ENCODE measurements at places on chromosomes 12 and 14.
A peak's percentile ranks its signal among the peaks of the same experiment; 100 is the strongest.

- DNase-seq = no peak
Observed at GRCh38 chr12:49309386-49309785, 13.7 kb upstream of the TROAP start.

DNA sequence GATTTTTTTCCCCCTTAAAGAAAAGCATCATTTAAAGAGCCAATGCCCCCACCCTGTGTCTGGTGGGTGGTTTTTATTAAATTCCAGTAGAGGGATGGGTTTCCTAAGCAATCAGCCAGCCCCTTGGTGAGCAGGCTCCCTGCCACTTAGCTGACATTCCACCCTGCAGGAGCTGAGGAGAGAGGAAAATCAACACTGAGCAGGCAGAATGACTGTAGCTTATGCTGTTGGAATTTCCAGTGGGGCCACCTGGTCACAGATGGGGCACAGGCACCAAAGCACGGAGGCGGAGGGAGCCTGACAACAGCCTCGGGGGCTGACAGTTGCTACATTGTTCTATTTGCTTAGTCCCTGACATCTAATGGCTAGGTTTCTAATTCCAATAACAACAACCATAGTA lies 127.7 kb downstream of the TMEM30B start:
- peak; percentile 80 for DNase-seq

- no peak for DNase-seq
Observed at GRCh38 chr14:30756594-30756993, 117.8 kb upstream of the COCH start.

GRCh38 chr14:85468816-85469215 lies 61.1 kb upstream of the FLRT2 start:
- DNase-seq = no peak

DNA sequence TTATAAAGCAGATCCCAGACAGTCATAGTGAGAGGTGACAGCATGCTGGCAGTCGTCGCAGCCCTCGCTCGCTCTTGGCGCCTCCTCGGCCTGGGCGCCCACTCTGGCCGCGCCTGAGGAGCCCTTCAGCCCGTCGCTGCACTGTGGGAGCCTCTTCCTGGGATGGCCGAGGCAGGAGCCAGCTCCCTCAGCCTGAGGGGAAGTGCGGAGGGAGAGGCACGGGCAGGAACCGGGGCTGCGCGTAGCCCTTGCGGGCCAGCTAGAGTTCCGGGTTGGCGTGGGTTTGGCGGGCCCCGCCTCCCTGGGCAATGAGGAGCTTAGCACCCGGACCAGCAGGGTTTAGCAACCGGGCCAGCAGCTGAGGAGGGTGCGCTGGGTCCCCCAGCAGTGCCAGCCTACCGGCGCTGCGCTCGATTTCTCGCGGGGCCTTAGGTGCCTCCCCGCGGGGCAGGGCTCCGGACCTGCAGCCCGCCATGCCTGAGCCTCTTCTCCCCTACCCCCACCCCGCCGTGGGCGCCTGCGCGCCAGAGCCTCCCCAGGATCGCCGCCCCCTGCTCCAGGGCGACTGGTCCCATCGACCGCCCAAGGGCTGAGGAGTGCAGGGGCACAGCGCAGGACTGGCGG lies 451.2 kb upstream of the DCN start:
- DNase-seq = no peak

GRCh38 chr14:40204441-40205175 lies 772.4 kb upstream of the FBXO33 start:
- no peak for DNase-seq

DNA sequence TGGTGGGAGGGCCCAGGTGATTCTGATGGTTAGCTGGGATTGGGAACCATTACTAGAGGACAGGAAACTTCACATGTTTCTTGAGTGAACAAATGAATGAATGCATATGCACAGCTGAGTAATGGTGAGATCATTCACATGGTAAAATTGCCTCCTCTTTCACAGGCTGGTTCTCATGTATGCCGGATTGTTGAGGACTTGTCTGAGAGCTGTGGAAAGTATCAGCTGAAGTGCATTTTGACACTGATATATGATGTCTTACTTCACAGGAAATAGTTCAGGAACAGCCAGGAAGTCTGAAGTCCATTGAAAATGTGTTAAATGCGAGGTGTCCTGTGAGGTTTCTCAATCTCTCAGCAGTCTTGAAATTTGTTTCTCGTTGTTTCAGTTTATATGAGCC lies 77.6 kb upstream of the DACT1 start:
- DNase-seq = peak; percentile 71

GRCh38 chr12:23585782-23586163 lies 363.7 kb downstream of the SOX5 start:
- DNase-seq = no peak

DNA sequence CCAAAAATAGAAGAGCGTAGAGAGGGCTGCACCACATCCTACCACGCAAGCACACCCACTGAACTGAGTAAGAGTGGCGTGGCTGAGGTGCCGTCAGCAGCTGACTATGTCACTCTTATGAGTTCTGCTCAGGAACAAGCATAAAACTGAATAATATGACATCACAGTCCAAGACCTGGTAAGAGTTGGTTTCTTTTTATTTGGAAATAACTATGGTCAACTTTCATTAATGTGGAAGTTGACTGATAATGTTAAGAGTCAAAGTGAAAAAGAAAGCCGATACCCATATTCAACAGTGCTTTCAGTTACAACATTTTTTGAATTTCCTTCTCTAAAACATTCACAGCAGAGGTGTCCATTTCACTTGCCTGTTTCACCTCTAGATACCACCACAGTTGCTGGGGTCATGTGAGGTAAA lies 44.6 kb downstream of the GNS start:
- DNase-seq = no peak

GRCh38 chr14:28754209-28754985 lies 12.2 kb upstream of the FOXG1 start:
- DNase-seq = peak; percentile 45

- DNase-seq = no peak
Observed at GRCh38 chr14:73663548-73664212, 18.9 kb downstream of the DNAL1 start.

DNA sequence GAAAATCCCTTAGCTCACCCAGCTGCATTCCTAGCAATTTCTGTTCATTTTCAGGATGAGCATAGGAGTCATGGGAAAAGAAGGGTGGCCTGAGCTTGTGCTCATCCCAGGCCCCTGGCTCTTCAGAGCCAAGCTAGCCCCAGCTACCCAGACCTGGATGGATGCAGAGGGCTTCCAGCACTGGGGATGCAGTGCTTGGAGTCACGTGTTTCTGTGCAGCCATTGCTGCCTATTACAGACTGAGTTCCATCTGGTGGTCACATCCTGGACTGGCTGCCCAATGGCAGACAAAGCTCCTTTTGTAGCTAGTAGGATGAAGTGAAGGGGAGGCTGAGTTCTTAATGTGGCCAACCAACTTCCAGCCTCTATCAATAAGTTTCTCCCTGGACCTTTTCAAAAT lies 54.2 kb upstream of the JDP2 start:
- DNase-seq = no peak

DNA sequence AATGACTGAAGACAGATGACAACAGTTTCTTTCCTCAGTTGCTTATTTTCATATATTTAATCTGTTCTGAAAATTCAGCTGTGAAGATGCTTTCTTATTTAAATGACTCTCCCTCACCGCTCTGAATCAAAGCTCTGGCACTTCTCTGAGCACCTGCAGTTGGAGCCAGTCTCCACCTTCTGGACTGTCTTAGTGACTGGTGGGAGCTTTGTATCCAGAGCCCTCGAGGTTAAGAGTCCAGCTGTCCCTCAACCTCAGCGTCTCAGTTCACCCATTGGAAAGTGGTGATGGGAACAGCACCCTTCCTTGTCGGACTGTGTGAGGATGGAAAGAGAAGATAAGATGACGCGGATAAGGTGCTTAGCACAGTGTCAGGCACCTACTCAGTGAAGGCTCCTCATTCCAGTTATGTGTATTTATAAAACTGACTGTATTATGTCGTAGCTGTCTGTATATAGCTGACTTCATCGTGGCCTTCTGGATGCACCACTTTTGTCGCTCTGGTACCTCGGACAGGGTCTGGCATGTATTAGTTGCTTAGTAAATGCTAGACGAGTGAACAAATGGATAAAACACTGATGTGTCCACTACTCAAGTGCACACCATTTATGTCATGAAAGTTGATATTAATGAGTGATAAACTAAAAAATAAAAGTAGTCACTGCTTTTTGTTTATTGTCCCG lies 34.5 kb downstream of the ELK3 start:
- DNase-seq = no peak

GRCh38 chr14:77458249-77458950 lies 507 bp downstream of the AHSA1 start:
- DNase-seq = peak; percentile 8

- peak; percentile 12 for DNase-seq
Observed at GRCh38 chr12:22631863-22632463, 7.0 kb downstream of the ETNK1 start.

- no peak for DNase-seq
Observed at GRCh38 chr14:92982956-92983355, 60.0 kb downstream of the CHGA start.

DNA sequence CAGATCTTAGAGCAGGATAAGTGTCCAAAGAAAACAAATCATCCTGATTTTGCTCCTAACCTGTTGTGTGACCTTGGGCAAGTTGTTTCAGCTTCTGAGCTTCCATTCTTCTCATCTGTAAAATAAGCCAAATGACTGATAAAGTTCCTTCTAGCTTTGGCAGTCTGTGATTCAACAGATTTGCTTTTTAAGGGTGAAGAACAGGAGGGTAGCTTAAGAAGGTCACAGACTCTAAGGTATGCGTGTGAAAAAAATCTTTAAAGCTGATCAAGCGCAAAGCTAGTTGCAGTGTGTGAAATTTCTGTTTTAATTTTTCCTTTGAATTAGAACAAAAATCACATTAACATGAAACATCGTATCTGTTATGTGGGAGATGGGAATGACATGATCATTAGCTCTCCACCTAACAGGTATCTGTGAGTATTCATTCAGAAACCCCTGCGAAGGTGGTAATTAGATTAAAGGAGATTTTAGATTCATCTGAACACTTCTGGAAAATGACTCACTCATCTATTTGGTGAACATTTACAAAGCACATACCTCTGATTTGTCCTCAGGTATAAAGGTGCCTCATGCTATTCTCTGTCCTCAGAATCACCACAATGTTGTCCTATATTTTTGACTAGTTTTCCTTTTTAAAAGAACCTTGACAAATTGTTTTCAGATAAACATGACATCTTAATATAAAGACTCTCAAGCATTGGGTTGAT lies 131.9 kb upstream of the CPM start:
- DNase-seq = no peak

- no peak for DNase-seq
Observed at GRCh38 chr12:12378616-12379015, 21.7 kb downstream of the BORCS5 start.

DNA sequence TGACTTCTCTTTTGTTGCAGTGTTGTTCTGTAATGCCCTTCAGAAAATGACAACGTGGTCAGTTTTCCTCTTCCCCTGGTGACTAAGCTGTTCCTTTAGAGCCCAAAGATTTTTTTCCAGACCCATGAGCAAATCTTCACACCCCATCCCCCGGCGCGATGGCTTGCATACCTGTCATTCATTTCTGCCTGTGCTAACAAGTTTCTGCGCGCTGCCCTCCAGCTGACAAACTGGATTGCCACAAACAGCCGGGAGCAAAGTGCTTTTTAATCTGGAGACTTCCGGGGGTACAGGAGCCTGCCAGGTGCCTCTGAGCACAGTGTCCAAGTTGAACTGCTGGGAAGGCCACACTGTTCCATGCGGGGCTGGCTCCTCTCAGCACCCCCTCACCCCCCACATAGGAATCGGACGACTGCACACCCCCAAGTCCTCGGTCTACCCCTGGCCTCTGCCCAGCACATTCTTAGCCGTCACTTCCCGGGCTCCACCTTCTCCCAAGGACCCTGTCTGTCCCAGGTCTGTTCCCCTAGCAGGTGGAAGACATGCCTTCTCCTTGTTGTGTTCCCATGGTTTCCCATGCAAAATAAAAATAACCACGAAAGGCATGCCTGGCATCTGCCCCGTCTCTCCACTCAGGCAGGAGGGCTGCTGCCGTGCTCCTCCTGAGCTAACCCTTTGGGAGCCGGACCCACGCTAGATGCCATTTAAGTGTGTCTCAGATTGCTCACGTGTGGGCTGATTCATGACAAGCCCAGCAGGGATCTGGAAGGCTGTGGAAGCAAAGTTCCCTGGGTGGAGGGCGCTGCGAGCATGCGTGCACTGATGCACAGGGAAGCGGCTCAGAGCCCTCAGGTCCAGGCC lies 14.1 kb downstream of the RILPL1 start:
- peak; percentile 66 for DNase-seq

- DNase-seq = no peak
Observed at GRCh38 chr12:105428793-105429395, 98.4 kb downstream of the C12orf75 start.

GRCh38 chr12:47725893-47726292 lies 603 bp upstream of the ENDOU start:
- peak; percentile 88 for DNase-seq

DNA sequence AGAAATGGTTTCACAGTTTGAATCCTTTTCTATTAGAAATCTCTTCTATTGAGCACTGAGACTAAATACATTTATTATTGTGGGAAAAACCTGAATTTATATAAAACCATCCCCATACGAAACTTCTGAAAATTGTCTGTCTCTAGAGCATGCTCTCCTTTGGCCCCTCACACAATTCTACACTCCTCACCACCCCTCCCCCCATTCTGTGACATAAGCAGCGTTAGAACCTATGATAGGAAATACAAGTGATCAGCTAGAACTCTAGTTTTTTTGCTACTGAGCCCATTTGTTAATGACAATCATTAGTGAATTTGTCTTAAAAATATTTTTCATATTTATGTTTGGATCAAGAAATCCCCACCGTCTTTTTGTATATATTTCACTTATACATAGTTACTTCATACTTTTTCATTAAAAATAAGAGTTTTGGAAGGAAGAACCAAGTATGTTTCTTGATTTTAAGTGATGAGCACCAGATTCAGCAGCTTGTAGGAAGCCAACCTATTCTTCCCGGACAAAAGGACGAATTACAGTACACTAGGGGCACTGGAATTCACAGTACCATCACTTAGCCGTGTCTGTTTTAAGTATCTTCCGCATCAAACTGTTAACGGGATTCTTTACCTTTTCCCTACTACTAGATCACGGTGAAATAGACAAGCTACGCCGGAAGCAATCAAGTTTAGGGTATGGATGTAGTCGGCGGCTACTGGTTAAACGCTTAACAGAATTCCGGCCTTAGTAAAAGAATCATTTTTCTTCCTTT lies 724 bp downstream of the GTSF1 start:
- DNase-seq = no peak

GRCh38 chr14:74476607-74477006 lies 16.5 kb downstream of the NPC2 start:
- no peak for DNase-seq

- peak; percentile 79 for DNase-seq
Observed at GRCh38 chr14:75968456-75968855, 13.3 kb downstream of the TGFB3 start.

GRCh38 chr12:99130808-99131553 lies 485.9 kb downstream of the APAF1 start:
- peak; percentile 35 for DNase-seq

- no peak for DNase-seq
Observed at GRCh38 chr12:104957719-104958000, 430 bp downstream of the SLC41A2 start.

- no peak for DNase-seq
Observed at GRCh38 chr12:23139026-23139425, 514.1 kb downstream of the ETNK1 start.

Measured in fibroblast of skin of right quadriceps (primary cell).